Kidney epithelial cell (primary cell): ENCODE measurements at places on chromosomes 6 and 20. TPM values are rescaled to one million over a fixed set of nuclear protein-coding genes. Genes with fewer than 3 reads are reported as not detected.

DNA sequence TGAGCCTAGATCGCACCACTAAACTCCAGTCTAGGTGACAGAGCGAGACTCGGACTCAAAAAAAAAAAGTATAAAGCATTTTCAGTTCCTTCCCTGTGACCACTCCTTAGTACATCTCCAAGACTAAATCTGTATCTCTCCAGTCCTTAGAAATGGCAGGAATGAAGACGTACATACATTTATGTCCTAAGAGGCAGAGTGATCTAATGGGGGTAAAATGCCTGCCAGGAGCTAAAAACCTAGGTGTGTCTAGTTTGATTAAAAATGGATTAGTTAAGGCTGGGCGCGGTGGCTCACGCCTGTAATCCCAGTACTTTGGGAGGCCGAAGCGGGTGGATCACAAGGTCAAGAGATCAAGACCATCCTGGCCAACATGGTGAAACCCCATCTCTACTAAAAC, 70.4 kb downstream of the ALDH5A1 start:
- DNase-seq = no peak

DNA sequence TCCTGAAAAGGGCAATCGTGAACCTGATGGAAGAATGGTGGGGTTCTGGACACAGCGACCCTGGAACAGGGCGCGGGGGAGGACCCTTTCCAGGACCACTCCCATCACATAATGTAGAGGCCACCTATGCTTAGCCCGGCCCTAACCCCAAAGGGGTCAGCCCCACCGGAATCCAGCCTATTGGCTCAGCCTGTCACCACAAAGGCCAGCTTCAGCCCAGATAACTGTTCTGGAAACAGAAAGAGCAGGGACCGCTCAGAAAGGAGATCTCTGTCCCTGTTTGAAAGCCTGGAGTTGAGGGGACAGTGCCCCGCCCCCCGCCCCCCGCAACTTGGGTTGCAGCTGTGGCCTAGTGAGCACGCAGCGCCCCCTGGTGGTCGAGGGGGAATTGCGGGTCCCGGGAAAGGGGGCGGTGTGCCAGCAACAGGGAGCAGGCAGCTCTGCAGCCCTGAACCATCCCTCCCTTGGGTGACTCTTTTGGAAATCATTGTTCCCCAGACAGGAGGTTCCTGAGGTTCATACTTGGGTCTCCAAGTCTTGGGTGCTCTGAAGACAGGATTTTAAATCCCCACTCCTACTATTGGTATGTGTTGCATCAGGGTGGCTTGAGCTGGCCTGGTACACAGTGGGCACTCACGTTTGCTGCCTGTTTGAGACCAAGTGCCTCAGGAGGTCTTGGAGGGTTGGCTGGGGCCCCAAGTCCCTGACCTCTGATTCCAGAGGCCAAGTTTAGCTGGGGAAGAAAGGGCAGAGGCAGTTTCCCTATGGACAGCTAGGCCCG, 1.5 kb downstream of the SIGLEC1 start:
- no peak for DNase-seq

- DNase-seq = no peak
Observed at GRCh38 chr6:119368921-119369320, 19.4 kb upstream of the MAN1A1 start.

GRCh38 chr6:5087389-5087788, 2.2 kb downstream of the PPP1R3G start:
- DNase-seq = no peak

DNA sequence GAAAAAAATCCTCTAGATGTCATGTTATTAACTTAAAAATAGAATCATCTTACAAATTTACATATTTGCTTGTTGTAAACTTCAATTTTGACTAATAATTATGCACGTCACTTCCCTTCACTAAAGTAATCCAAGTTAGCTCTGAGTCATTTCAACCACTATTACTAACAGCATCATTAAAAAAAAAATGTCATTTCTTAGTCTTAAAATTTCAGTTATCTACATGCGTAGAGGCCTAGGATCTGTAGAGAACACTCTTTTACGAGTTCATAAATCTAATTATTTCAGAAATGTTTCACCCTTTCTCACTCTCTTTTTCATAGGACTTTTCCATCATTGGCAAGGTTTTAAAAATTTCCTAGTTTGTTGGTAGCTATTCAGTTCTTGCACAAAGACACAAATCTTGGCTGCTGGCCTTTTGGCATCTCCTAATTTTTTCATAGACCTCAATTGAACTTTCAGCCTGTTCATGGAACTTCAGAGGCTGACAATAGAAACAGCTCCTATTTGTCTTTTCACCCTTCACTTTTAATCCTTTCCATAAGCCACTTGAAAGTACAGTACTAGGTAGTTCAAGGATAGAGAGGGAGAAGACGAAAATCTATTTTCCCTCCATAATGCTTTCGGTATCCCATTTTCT, 61.5 kb downstream of the OGFRL1 start:
- DNase-seq = no peak

DNA sequence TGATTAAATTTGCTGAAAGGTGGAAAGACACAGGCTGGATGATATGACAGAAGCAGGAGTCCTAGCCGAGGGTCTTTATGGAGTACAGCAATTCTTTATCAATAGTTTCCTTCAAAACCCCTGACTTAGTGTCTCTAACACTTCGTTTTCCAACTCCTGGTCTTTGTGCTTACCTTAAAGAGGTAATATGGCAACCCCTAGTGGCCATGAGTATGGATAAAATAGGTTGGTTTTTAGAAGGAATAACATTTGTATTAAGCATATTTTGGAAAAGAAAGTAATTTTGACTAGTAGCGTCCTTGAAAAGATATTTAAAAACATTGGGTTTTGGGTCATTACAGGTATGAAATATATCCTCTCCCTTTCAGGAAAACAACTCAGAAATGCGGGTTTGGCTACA, 51.9 kb downstream of the VGLL2 start:
- DNase-seq = no peak

GRCh38 chr6:18203786-18204185, 48.6 kb downstream of the KDM1B start:
- no peak for DNase-seq

- DNase-seq = no peak
Observed at GRCh38 chr6:123215211-123215610, 219.2 kb downstream of the CLVS2 start.

DNA sequence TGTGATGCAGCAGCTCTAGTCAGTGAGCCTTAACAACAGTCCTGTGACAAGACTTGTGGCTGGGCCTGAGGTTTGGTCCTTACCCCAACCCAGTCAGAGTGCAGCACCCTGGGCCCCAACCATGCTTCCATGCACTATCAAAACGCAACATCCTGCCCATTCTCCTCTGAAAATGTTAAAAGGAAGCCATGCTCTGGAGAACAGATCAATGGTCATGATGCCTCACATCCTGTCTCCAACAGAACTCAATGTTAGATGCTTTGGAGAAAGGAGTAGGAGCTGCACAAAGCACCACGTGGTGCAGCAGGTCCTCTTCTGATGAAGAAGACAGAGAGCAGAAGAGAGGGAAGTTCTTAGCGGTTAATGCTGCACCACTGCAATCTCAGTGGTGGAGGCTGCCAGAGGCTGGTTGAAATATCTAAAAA, 41.9 kb downstream of the TRAM2 start:
- DNase-seq = no peak

RBPJL gene
- not detected in 2 replicates for total RNA-seq

- peak; percentile 5 for DNase-seq
Observed at GRCh38 chr6:149499066-149499465, 14.3 kb upstream of the ZC3H12D start.
